ENCODE measurements at places on chromosomes 4 and X.

DNA sequence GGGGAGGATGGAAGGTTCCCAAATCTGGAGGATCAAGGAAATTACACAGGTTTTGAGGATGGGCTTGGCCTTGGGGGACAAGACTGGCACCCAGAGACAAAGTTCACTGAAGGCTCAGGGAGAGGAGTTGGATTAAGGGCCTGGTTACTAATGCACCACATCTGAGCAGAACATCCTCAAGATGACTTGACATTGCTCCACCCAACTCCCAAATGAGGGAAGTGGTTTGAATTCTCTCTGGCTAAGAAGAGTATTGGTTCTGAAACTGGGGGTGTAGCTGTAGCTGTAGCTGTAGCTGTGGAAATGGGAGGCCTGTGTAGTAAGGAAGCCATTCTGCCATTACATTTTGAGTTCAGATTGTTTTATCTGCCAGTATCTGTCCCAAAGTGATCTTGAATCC is 129.4 kb downstream of the RASL11B start:
- no peak for DNase-seq

GRCh38 chrX:30196322-30196721 is 19.0 kb upstream of the MAGEB2 start:
- no peak for DNase-seq

GRCh38 chrX:11269996-11270395 is 23.2 kb upstream of the AMELX start:
- no peak for DNase-seq

- no peak for DNase-seq
Observed at GRCh38 chr4:148434075-148434773, 8.0 kb downstream of the NR3C2 start.

GRCh38 chr4:24473309-24473721 is 111.0 kb downstream of the DHX15 start:
- DNase-seq = peak; percentile 41

DNA sequence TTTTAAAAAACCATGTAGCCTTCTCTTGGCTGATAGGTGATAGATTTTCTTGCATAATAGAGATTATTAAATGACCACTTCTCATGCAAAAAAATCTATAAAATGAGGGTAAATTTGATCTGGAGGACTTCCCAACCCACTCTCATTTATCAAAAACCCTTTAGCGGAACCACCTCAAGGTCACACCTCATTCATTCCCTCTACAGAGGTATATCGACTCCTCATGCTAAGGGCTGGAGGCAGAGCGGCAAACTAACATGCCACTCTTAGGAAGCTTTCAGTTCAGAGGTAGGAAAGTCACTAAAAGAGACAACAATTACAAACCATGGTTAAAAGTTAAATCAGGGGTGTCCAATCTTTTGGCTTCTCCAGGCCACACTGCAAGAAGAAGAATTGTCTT is 90.0 kb downstream of the COX7B2 start:
- no peak for DNase-seq

- no peak for DNase-seq
Observed at GRCh38 chr4:136281307-136281706, 1251.0 kb downstream of the PCDH18 start.

DNA sequence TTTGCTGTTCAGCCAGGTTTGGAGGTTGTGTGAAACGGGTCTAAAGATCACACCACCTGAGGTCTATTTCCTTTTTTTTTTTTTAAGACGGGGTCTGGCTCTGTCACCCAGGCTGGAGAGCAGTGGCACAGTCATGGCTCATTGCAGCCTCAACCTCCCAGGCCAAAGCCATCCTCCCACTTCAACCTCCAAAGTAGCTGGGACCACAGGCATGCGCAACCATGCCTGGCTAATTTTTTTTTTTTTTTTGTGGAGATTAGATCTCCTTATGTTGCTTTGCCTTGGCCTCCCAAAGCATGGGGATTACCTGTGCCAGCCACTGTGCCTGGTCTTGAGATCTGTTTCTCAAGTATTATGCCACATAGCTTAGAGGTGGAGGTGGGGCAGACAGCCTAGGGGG is 49.2 kb upstream of the ELOVL6 start:
- no peak for DNase-seq

DNA sequence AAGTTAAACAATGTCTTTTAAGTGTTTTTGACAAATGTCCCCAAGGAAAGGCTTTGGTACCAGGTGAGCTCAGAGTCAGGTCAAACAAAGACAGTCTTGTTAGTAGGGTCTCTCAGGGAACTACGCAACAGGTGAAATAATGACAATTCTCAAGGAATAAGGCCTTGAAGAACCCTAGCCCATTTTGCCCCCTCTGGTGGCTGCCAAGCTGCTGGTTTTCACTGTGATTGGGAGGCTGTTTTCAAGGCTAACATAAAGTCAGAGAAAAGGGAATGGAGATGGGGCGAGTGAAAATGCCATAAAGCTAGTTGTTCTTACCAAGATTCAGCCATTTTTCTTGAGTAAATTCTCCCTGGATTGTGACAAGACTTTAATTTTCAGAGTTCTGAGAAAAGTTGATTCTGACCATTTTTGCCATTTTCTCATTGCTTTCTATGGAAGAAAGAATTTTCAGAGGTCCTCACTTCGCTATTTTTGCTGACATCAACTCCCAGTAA is 58.7 kb downstream of the RWDD4 start:
- no peak for DNase-seq

GRCh38 chr4:118723369-118723768 is 38.2 kb downstream of the METTL14 start:
- DNase-seq = no peak

DNA sequence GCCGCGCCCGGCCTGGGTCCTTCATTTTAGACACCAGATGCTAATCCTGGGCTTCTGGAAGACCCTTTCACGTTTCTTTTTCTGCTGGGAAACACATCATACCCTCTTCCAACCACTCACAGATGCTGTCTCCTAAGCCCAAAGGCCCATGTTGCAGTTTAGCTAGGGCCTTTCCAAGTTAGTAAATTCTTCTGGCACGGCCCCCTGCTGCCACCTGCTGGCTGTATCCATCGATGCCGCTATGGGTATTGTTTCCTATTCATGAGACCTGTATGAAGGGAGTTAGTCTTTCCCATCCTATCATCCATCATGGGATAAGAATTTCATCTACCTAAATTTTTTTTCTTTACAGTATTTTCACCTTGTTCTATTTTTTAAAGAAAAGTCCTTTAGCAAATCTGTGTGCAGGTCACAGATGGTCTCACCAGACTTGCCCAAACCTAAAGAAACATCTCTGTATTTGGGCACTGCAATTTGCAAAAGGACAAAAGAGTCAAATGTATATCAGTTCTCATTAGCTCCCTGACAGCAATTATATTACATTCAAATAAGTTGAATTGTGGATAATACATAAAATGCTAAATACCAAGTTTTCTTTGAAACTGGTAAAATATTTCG is 37.8 kb upstream of the SLC9A7 start:
- DNase-seq = peak; percentile 49
